Stimulated activated CD8-positive, alpha-beta memory T cell treated with anti-CD3 and anti-CD28 coated beads, Interleukin-15, amount 100 ng/mL, for 4 hours (primary cell): ENCODE measurements at places on chromosomes 7 and 10.

DNA sequence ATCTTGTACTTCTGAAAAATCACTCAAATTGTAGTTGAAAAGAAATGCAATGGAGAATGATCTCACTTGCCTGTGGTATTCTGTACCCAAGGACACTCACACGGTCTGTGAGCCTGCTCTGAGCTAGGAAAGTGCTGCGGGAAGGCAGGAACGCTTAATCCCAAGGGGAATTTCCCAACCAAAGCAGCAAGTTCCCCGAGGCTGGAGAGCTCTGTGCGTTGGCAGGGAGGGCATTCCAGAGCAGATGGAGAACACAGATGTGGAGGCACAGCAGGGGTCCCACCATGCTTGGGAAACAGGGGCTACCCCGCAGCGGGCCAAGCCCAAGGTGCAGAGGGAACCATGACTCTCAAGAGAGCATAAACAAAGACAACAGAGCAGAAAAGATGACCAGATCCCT lies 13.6 kb downstream of the SVIL start:
- DNase-seq: no peak

GRCh38 chr10:77577666-77578229 lies 59.9 kb downstream of the KCNMA1 start:
- no peak for DNase-seq

DNA sequence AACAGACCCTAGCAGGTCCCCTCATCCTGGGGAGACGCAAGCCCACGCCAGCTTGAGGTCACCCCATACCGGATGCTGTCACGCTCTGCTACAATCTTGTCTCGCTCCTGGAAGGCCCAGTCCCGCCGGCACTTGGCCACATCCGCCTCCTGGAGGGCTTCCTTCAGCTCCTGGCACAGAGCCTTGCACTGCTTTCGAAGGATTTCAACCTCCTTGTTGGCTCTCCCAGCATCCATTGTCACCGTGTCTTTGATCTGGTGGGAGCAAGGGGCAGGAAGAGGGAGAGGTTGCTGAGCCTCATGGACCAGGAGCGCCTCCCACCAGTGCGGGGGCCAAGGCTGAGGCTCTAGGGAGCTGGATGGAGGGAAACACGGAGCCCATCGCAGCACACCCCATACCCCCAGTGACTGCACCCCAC lies 90.9 kb downstream of the DLG5 start:
- DNase-seq: no peak

DNA sequence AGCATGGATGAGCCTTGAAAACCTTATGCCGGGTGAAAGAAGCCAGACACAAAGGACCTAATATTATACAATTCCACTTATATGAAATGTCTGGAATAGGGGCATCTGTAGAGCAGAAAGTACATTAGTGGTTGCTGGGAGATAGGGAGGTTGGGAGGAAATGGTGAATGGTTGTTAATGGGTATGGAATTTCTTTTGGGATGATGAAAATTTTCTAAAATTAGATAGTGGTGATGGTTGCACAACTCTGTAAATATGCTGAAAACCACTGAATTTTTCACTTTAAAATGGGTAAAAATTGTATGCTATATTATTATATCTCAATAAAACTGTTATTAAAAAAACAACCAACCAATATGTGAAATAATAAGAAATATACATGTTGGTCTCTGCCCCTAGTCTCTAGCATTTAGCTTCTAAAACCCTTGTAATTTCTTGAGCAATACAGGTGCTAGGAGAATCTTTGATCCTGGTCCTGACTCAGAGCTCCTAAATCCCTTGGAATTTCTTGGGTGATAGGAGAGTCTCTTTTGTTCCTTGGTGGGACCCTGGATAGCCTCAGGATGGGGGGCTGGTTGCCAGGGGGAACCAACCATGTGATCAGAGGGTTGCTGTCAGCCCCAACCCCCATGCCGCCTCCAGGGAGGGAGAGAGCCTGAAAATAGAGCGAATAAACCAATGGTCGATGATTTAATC lies 64.0 kb downstream of the TACR2 start:
- DNase-seq: no peak

DNA sequence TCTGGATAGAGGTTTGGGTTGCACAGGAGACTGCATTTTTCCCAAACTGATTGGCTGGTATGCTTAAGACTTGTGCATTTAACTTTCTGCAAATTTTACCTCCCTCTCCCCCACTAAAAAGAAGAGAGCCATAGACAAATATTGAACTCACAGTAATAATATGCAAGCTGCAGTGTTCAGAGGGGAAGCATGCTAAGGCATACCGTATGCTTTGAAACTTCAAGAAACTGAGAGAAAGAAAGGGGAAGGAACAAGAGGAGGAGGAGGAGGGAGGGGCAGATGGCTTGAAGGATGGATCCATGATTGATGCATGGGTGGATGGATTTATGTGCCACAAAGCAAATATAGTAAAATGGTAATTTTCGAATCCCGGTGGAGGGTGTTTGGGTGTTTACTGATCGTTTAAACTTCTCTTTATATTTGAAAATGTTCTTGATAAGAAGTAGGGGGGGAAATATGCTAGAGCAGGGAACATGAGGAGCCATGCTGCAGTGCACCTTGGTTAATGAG lies 7.8 kb upstream of the KLF6 start:
- no peak for DNase-seq

- DNase-seq: no peak
Measured at GRCh38 chr10:116741391-116742351, 695 bp downstream of the HSPA12A start.

- no peak for DNase-seq
Measured at GRCh38 chr10:12510984-12511383, 161.6 kb downstream of the CAMK1D start.

- DNase-seq: no peak
Measured at GRCh38 chr7:20596653-20597052, 18.8 kb upstream of the ABCB5 start.

GRCh38 chr10:26386781-26387180 lies 51.4 kb upstream of the APBB1IP start:
- DNase-seq: no peak

DNA sequence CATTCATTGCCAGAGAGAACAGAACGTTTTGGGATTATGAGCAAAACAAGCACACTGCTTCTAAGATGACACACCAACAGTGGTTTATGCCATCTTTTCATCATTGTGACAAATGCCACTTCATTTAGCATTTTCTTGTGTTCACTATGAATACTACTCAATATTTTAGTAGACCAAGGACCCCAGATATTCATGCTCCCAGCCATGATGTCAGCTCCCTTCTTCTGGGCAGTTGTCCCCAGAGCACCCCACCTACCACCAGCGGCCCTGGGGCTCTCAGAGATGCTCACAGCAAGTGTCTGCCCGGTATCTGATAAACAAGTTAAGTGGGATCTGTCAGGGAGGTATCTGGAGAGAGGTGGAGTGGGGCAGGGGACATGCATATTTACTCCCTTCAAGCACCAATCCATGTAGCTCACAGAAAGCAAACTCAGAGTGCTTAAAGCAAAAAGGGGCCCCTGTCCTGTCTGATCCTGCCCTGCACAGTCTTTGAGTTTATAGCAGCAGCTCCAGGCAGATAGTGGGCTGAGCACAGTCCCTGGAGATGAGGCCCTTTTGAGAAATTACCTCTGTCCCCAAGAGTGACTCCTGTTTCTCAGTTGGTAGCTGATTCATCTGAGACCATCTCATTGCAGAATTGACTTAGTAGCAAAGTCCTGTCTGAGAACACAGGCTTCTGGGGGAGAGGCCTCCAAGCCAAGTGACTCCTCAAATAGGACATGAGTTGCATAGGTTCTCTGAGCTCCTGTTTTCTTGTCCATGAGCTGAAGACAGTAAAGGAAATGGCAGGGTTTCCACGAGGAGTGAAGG lies 281.8 kb upstream of the KLF6 start:
- DNase-seq: no peak

DNA sequence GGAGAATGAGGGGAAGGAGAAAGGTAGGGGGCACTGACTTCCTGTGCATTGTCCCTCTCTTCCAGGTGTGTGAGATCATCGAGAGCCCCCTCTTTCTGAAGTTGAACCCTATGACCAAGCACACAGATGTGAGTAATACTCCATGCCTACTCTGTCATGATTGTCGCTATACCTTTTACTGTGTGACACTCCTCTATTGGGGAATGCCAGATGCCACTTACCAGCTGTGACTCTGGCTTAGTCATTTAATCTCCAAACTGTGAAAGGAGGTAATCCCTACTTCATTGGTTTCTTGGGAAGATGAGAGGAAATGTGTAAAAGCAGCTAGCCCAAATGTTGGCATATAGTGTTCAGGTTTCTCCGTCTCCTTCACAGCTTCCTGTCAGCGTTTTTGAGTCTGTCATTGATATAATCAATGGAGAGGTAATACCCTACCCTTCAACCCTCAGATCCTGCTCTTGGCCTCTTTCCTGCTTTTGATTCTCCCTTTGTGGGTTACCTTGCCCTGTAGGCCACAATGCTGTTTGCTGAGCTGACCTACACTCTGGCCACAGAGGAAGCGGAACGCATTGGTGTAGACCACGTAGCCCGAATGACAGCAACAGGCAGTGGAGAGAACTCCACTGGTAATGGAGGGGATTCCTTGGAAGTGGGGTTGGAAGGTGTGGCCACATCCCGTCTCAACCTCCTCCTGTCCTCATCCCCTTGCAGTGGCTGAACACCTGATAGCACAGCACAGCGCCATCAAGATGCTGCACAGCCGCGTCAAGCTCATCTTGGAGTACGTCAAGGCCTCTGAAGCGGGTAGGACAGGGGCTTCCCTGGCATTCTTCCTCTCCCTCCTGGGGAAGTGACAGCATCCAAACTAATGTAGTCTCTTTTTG lies 2.0 kb downstream of the COPS6 start:
- DNase-seq: no peak

DNA sequence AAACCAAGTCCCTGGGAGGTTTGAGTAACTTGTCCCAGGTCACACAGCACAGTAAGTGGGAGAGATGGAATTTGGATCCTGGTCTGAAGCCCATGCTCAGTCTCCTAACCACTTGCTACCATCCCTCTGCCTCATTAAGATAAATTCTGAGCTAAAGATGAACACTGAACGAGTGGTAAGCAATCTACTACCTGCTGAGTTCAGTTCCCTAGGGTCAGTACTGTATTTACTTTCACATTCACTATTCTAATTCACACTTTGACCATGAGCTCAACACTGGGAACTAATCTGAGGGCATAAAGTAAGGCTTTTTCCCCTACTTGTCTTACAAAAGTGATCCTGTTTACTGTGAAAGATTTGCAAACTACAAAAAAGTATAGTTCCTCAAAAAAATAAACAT lies 2.4 kb downstream of the UROS start:
- DNase-seq: no peak

DNA sequence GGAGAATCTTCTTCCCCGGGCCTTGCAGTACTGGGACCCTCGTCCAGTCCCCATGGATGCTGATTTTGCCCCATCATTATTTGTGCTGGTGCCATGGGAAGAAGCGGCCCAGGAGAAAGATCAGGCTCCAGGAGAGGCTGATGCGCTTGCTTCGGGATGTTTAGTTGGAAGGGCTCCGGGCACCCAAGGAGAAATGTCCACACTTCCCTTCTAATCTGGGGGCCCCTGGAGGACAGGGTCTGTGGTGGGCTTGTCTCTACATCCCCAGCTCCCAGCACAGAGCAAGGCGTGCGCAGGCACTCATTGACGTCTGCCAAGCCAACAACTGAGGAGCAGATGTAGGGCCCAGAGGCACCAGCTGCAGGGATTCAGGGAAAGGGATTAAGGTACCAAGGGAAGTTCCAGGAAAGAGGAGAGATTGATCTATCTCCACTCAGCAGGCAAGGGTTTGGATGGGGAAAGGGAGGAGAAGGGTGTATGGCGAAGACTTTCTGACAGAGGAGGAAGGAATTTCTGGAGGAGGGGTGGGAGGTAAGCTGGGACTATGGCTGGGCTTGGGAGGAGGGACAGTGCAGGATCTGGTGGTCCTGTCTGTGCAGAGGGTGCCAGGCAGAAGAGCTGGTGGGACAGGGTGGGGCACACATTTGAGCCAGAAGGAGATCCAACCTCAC lies 38.7 kb upstream of the LEP start:
- DNase-seq: no peak

GRCh38 chr10:112092519-112092918 lies 91.0 kb downstream of the GPAM start:
- DNase-seq: no peak

GRCh38 chr7:8515640-8516185 lies 82.3 kb downstream of the NXPH1 start:
- no peak for DNase-seq

DNA sequence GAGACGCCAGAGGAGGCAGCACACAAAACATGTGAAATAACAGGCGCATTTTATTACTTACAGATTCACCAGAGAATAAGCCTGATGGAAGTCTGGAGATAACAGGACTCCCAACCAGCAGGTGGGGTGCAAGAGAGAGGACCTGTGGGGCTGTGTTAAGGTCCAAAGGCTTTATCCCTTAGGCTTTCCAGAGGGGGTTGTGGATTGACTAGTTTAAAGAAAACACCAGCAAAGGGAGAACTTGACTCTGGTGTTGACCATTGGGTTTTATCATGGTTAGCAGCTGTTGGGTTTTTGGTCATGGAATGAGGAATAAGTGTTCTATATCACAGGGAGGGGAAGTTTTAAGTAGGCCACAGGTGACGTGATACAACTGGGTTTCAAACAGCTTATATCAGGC lies 1.6 kb upstream of the CRPPA start:
- no peak for DNase-seq

DNA sequence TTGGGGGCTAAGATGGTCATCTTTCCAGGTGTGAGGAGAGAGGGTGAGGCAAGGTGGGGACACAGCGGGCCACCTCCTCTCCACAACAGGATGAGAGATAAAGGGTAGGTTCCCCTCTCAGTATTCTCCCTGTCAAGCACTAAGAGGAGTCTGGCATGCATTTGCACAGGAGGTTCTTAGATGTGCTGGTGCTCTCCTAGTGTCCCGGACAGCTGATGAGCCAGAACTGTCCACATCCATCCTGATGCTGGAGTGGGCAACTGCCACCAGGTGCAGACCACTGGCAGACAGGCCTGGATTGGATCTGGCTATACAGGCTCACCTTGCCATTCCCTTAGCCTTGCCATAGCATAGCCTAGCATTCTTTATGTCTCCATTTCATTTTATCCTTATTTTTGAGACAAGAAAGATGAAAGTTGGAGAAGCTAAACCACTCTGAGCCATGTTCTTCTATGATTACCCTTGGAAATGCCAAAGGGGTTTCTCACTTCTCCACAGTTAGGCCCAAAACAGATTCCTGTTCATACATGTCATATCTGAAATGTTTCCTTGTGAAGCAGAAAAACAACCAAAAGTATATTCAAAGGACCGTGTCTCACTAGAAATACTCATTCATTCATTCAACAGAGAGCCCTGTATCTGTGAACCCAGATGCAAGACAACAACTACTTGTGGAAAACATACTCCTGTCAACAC lies 48.8 kb upstream of the ANTXRL start:
- no peak for DNase-seq

GRCh38 chr7:19051767-19052375 lies 65.6 kb downstream of the TWIST1 start:
- no peak for DNase-seq

DNA sequence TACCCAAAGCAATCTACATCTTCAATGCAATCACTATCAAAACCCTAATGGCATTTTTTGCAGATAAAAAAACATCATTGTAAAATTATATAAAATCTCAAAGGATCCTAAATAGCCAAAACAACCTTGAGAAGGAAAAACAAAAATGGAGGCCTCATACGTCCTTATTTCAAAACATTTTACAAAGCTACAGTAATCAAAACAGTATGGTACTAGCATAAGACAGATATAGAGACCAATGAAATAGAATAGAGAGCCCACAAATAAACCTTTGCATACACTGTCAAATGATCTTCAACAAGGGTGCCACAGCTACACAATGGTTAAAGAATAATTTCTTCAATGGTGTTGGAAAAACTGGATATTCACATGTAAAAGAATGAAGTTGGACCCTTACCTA lies 34.5 kb downstream of the PDLIM1 start:
- DNase-seq: no peak

GRCh38 chr10:1185911-1186682 lies 129.9 kb downstream of the WDR37 start:
- DNase-seq: no peak
